Kidney epithelial cell (primary cell): ENCODE measurements at places on chromosomes 5 and 9.
A peak's percentile ranks its signal among the peaks of the same experiment; 100 is the strongest.

DNA sequence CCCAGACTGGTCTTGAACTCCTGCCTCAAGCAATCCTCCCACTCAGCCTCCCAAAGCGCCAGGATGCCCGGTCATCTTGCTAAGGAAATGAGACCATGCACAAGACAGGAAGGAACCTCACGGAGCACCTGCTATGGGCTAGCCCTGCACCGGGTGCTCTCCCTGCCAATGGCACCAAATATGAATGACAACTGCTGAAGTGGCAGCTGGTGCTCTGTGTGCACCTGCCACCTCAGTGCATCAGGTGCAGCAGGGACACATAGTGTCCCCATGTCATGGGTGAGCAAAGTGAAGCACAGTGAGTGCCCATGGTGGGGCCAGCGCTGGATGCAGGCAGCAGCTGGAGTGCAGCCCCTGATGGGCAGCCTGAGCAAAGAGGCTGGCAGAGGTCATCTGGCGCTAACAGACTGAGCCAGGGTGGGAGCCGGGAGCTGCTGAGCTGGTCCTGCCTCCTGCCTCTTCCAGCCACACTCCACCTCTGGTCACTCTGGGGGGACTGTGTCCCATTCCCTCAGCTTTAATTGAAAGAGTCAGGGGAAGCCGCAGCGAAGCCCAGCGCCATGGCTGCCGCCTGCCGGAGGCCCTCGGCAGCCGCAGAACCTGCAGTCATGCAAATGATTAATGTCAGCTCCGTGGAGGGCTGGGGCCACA lies 46.4 kb downstream of the BARX1 start:
- no peak for DNase-seq

DNA sequence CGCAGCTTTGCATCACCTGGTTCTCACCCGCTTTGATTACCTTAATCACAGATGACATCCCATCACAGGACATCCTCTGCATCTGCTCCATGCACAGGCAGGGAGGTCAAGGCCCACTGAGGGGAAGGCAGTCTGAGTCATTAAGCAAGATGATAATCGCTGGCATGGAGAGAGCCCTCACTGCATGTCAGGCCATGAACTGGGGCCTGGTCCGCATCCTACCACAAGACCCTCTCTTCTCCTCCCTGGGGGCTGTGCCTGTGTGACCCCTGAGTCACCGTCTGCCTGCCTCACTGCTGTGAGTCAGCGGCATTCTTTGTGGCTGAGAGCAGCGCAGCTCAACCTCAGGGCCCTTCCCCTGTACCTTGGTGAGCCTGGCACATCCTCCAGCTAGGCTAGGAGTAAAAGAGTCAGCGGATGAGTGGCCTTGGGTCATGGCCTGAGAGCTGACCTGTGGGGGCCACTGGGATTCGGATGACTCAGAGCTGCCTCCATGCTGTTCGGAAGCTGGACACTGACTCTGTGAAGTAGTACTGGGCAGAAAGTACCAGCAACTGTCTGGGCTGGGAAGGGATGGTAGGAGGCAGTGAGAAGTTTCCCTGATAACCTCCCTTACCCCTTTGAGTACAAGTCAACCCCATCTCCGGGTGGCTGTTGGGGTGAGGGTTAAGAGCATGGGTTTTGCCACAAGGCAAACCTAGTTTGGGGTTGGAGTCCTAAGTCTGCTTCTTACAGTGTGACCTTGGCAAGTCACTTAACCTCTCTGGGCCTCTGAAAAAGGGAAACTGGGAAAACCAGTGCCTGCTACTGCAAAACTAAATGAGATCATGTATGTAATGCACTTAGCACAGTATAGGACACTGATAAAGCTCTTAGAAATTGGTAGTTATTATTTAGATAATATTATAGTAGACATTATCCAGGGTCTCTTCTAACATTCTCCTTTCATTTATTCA lies 14.6 kb upstream of the ARSI start:
- DNase-seq = peak; percentile 96

DNA sequence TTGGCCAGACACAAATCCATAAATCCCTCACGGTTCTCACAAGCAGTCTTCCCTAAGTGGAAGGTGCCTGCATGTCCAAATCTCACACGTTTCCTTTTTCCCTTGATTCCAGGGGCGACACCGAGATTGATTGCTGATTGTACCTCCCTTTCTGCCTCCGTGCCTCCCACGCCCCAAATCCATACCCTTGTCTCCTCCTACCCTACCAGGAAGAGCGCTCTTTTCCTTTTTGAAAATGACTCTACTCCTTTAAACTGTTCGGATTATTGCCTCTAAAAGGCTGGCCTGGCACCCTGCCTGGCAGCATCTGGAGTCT lies 4.5 kb downstream of the STC2 start:
- DNase-seq = no peak

DNA sequence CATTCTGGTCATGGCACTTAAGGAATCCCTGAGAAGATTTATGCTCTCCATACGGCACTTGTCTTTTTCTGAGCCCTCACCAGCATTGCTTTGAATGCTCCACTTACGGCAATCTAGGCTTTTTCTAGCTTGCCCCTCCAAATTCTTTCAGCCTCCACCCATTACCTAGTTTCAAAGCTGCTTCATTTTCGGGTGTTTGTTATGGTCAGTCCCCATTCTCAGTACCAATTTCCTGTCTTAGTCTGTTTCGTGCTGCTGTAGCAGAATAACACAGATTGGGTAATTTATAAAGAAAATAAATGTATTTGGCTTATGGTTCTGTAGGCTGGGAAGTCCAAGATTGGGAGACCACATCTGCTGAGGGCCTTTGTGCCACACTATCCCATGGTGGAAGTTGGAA lies 42.0 kb downstream of the ARHGEF28 start:
- no peak for DNase-seq

- no peak for DNase-seq
These were observed 70.6 kb downstream of the ALDH1A1 start for GRCh38 chr9:72882117-72882775.

DNA sequence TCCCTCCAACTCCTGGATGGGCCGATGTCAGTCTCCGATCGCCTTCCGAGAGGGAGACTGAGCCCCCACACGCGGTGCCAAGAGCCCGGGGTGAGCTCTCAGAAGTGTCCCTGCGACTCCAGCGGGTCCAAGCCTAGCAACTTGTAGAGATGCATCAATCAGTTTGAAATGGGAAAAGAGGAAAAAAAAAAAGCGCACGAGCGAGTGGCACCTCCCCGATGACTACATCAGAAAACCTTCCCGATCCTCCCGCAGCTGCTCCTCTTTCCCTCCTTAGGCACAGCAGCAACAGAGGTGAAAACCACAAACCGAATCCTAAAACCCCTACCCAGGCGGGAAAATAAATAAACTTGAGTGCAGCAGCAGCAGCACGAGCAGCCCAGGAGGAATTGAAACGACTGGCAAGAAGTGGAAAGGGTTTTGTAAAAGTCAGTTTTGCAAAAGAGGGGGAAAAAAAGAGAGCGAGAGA lies 1.0 kb upstream of the EFNA5 start:
- peak; percentile 64 for DNase-seq

- DNase-seq = no peak
These were observed 802 bp downstream of the ITGA2 start for GRCh38 chr5:52989781-52990527.

DNA sequence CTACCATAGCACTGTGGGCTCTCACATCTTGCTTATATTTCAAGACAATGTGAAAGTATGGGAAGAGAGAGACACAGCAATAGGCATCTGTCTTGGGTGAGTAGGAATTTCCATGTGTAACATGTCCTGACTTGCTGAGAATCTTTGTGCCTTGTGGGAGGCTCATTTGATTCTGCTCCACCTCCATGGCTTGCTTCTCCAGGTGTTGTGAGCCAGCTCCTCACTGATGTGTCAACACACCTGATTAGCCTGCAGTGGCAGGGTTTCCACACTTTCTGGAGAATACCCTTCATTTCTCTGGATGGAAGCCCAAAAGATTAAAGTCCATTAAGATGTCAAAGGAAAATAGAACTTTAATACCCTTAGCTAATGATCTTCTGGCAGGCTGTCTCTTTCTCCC lies 613.6 kb downstream of the ZNF608 start:
- no peak for DNase-seq

DNA sequence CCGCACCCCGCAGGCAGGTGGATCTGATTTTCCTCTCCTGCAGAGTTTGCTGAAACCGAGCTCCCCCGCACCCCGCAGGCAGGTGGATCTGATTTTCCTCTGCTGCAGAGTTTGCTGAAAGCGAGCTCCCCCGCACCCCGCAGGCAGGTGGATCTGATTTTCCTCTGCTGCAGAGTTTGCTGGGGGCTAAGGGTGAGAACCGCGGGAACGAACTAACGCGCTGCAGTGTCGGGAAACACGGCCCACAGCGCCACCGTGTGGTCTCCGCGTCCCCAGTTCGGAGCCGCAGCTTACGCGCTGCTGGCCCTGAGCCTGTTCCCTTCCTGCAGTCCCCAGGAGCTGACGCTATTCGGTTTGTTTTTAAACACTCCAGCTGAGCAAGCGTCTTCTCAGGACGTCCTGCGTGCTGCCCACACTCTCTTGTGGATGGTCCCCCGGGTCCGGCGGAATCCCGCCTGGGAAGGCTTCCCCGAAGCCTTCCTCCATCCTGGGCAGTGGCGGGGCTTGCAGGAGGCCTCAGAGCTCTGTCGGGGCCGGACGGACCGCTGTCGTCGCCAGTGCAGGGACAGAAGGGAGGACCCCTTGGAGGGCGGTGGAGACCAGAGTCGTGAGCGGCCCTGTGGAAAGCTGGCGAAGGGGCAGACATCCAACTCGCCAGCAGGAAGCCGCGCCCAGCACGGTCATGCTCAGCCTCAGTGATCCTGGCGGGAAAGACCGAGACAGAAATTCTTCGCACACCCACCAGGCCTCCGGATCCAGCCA lies 121.2 kb upstream of the LPCAT1 start:
- no peak for DNase-seq

- DNase-seq = no peak
These were observed 640 bp downstream of the TRIM32 start for GRCh38 chr9:116687754-116688135.
